Left renal cortex interstitium (tissue), 4 donors: ENCODE measurements at places on chromosomes 3 and 15. TPM values are rescaled to one million over a fixed set of nuclear protein-coding genes. Genes with fewer than 3 reads are reported as not detected.

DNA sequence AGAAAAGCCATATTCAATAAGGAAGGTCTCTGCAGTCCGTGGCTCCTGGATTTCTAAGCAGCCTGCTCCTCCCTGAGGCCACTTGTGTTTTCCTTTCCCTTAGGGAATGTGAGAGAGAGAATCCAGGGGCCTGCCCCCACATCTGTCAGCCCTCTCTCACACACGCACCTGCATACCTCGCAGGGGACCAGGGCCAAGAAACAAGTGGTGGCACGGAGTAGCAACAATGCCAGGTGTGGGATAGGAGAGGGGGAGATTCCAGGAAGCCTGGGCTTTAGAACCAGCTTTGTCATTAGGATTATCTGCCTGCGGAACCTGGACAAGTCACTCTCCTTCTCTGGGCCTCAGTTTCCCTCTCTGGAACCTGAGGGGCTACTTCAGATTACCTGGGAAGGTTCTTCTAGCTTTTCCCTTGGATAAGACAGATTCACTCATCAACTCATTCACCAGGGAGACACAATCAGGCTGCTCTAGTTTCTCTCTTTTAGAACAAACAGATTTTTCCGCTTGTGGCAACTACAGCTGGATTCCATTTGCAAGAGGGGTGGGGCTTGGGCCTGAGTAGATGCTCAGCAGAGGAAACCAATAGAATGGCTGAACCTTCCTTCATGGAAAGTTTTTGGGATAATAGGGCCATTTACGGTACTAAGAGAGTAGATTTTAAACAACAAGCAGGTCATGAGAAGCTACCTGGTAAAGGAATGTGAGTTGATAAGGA is 19.5 kb downstream of the BCL6 start:
- DNase-seq: no peak

Gene GXYLT2
- polyA plus RNA-seq: 12.4 TPM

- DNase-seq: no peak
Measured at GRCh38 chr15:50909010-50909317, 481 bp downstream of the AP4E1 start.

GRCh38 chr15:31489801-31490646 is 163.4 kb downstream of the KLF13 start:
- DNase-seq: no peak

DNA sequence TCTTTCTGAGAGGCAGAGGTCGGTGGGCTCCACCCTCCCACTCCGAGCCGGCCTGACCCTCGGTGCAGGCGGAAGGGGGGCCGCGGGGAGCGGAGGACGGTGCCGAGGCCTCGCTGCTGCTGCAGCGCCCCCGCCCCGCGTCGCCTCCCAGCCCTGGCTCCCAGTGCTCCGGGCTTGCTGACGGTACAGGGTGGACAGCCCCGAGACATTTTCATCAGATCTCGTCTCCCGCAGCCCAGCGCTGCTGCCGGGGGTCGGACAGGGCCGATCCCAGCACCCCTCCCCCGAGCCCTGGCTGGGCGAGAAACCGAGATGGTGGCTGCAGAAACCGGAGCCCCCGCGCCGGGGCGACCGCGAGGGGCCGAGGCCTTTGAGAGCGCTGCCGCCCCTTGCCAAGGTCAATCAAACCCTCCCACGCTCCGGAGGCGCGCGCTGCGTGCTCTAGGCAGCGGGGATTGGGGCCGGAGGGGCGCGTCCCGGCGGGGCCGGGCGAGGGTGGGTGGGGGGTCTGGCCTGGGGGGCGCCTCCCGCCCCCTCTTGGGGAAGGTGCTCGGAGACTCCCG is 42.5 kb downstream of the EPHB3 start:
- DNase-seq: no peak

Gene MB21D2
- 15.4 TPM for polyA plus RNA-seq

Gene ACAA1
- 146 TPM for polyA plus RNA-seq

GRCh38 chr15:45873781-45874180 is 239.0 kb downstream of the SQOR start:
- no peak for DNase-seq

DNA sequence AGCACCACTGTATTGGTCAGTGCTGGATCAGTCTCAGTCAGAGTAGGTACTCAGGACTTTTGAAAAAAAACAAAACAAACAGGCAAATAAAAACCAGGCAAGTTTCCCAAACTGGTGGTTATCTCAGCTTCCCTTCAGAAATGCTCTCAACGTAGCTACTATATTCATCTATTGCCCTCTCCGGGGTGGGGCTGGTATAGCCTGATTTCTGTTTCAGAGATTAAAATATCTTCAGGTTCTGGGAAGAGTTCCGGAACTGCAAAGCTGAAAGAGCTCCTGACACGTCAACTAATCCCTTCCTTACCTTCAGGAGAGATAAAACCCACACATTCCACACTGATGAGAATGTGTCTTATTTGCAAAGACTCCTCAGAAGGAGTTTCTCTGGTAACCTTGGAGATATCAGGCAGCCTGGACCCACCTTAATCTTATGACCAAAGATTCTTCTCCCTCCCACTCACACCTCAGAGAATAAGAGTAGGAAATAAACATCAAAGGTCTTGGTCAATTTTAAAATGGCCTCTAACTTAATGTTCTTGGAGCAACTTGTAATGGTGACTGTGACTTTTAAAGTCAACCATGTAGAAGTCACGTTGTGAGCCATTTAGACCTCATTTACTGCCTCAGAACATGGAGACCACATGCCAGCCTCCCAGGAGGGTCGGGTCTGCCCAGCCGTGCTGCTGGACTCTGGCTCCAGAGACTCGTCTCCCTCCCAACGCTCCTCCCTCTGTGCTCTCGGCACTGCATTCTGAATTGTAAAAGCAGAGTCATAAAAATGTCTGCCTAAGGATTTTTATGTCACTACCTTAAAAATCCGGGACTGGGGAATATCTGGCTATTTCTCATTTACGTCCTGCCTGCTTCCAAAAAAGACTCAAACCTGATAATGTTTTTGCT is 53.8 kb downstream of the CDCP1 start:
- DNase-seq: no peak

DNA sequence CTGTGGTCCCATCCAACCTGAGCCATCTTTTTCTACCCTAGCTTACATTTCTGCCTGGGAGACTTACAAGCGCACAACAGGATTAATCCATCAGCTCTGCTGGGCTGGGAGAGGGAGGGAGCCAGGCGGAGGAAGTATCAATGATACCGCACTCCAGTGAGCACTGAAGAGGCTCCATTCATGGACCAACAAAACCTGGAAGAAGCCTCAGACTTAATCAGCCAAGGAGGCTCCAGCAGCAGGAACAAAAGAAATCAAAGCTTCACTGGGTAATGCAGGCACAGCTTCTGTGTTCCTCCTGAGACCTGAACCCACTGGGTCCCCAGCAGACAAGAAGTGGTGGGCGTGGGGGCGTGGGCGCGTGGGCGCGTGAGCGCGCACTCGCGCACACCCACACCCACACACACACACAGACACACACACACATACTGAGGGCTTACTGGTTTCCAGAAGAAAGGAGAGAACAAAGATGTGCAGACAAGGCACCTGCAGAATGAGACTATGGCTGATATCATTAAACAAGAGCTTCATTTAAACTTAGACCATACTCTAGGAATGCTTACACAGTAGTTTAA is 87.0 kb upstream of the BOC start:
- no peak for DNase-seq

DNA sequence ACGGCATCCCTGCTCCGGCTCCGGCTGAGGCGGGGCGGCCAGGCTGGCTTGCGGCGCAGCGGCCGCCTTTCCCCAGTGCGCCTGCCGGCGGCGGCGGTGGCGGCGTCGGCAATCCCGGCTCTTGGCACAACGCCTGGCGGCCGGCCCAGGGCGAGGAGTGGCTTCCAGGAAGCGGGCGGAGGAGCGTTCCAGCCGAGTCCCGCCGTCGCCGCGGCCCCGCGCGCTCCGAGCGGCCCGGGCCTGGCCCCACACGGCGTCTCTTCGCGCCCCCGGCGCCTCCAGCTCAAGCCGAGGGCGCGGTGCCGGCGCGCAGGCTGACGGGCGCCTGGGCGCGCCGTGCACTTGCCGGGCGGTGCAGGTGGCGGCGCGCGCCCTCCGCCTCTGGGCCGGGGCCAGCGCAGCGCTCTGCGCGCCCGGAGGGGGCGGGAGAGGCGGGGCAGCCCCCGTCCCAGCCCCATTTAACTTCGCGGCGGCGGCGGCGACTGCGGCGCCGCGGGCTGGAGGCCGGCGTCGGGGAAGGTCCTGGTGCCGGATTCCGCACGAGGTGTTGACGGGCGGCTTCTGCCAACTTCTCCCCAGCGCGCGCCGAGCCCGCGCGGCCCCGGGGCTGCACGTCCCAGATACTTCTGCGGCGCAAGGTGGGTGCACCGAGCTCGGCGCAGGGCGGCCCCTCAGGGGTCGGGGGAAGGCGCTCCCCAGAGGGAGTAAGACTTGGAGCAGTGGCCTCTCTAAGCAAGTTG is at the start of gene ADAMTSL3:
Gene ADAMTSL3 (plus strand): TSS at position 485 of the 740 bp plus-strand sequence. CDS start 1,639 bp downstream, outside the sequence.
- DNase-seq: no peak

DNA sequence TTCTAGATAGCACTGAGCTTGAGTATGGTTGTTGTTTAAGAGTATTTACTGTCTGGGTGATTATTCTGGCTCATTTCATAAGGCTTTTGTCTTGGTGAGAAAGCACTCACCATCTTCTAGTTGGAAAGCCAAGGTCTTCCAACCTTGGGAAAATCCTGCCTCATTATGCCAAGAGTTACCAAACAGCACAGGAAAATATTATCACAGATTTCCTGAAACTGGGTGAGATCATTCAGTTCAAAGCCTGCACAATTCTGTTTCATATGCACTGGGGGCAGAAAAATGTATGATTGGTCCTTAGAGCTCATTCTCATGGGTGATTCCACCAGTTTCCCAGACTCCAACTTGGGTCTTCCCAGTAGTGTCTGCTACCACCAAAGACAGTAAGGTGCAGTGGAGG is 291.8 kb downstream of the RORA start:
- no peak for DNase-seq

- no peak for DNase-seq
Measured at GRCh38 chr15:33963831-33964664, 4.2 kb upstream of the CHRM5 start.

DNA sequence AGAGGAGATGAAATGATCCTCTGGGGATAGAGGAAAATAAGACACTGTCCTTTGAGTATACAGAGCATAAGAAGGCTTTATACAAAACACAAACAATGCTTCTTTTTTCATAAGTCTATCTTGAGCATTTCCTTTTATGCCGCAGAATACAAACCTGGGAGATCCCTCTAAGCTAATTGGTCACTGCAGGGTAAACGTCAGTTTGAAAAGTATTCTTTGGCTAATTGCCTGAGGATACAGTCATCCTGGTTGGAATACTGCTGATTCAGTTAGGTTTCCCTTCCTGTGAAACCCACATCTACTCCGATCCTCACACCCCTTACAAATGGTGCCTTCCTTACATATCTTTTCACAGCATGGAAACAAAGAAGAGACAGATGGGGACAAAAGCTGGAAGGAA is 10.6 kb downstream of the WNT5A start:
- no peak for DNase-seq

GRCh38 chr3:68004091-68004490 is 349.7 kb upstream of the SUCLG2 start:
- no peak for DNase-seq

DNA sequence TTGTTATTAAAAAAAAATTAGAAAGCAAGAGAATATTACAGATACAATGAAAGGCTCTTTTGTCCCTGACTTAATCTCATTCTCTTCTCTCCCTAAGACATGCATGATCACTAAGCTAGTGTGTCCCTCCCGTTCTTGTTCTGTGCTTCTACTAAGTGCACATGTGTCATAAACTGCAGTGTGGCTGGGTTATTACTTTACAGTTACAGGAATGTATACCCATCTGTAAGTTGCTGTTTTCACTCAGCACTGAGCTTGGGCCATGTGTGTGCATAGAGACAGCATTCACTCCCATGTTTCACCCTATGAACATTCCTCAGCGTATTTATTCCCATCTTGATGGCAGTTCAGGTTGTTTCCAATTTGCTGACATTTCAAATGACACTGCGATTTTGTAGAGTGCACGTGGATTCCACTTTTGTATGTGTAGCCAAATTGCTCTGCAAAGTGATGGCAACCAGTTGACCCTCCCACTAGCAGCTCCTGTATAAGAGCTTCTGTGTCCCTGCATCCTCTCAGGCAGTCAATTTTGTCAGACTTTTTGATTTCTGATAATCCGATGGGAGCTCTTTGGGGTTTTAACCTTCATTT is 145.8 kb upstream of the UBE2E1 start:
- no peak for DNase-seq

GRCh38 chr3:36833160-36833814 is 68.9 kb upstream of the DCLK3 start:
- DNase-seq: no peak

Gene DGKG
- 0.92 TPM for polyA plus RNA-seq

GRCh38 chr15:64017591-64018163 is 28.6 kb downstream of the DAPK2 start:
- no peak for DNase-seq

Gene SLC25A20
- 18.9 TPM for polyA plus RNA-seq

Gene GCNT3
- polyA plus RNA-seq: 0.68 TPM

Gene AADAC
- 0.17 TPM for polyA plus RNA-seq

DNA sequence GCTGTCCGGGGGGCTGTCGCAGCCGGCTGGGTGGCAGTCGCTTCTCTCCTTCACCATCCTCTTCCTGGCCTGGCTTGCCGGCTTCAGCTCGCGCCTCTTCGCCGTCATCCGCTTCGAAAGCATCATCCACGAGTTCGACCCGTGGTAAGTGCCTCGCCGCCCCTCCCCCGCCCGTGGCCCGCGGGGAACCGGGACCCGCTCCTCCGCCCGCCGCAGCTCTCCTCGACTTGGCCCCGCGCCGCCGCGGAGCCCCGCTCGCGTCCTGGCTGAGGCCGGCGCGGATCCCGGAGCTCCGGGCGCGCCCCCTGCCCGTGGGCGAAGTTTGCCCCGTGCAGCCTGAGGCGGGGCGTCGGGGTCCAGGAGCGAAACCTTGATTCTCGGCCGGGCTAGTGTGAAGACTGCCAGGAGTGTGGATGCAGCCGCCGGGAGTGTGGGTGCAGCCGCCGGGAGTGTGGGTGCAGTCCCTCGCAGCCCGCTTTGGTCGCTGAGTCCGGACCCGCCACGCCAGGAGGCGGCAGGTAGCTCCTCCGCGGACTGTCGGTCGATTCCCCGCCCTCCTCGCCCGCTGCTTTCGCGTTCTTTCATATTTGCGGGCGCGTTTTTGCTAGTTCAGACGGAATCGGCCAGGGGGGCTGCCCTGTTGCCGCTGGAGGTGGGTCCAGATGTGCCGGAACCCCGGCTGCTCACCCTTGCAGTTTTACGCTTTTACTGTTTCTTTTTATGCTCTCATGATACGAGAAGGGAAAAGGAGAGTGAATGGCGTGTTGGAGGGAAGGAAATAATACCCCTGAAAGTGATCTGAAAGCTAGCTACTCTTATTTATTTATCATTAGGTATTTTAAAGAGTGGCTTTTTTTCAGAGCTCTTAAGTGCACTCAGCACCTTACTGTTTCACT is 692 bp downstream of the STT3B start:
- peak; percentile 26 for DNase-seq

DNA sequence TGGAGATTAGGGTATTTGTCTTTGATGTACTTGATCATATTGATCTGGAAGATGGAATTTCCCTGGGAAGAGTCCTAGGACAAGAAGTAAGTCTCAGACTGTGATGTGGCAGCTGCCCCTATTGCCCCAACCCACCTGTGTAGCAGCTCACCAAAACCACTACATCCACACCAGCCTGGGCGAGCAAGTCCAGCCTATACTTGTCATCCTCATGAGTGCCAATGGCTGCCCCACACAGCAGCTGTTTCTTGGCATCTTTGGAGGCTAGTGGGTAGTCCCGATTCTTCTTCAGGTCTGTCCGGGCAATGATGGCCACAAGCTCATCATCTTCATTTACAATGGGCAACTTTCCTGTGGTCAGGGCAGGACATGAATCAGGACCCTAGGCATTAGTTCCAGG is 2.7 kb downstream of the IMPDH2 start:
- no peak for DNase-seq

- no peak for DNase-seq
Measured at GRCh38 chr3:51715977-51716294, 9.1 kb downstream of the GRM2 start.

Gene TERC
- not detected for polyA plus RNA-seq

GRCh38 chr3:124504332-124505059 is 225.8 kb upstream of the UMPS start:
- DNase-seq: no peak
